Thymus (tissue), 14 donors: ENCODE measurements at places on chromosomes 16 and 17. TPM values are rescaled to one million over a fixed set of nuclear protein-coding genes. Genes with fewer than 3 reads are reported as not detected.

Gene TEX14
- total RNA-seq: 0.33 TPM

- DNase-seq: no peak
Measured at GRCh38 chr17:33015716-33016346, 24.2 kb downstream of the SPACA3 start.

DNA sequence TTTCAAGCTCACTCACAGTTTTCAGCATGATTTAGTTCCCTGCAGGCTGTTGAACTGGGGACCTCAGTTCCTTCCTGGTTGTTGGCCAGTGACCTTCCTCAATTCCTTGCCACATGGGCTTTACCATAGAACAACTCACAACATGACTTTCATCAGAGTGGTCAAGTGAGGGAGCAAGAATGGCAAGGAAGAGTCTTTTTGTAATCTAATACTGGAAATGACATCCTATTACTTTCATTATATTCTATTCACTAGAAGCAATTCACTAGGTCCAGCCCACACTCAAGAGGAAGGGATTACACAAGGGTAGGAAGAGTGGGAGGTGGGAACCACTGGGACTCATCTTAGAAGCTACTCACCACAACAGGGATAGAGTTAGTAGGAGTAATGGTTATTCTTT, 57.6 kb downstream of the SYT17 start:
- DNase-seq: no peak

DNA sequence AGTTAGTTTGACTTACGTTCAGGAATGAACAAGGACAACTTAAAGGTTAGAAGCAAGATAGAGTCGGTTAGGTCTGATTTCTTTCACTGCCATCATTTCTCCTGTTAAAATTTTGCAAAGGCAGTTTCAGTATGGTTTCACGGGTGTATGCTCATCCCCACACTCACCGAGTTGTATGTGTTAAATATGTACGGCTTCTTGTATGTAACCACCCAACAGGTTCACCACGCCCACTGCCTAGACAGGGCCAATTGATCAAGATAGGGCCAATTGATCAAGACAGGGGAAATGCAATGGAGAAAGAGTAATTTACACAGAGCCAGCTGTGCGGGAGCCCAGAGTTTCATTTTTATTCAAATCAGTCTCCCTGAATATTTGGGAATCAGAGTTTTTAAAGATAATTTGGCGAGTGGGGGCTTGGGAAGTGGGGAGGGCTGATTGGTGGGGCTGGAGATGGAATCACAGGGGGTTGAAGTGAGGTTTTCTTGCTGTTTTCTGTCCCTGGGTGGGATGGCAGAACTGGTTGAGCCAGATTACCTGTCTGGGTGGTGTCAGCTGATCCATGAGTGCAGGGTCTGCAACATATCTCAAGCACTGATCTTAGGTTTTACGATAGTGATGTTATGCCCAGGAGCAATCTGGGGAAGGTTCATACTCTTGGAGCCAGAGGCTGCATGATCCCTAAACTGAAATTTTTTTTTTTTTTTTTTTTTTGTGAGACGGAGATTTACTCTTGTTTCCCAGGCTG, 62.4 kb upstream of the PLCG2 start:
- no peak for DNase-seq

- DNase-seq: peak; percentile 91
Measured at GRCh38 chr17:16286009-16286946, 67.0 kb downstream of the CENPV start.

DNA sequence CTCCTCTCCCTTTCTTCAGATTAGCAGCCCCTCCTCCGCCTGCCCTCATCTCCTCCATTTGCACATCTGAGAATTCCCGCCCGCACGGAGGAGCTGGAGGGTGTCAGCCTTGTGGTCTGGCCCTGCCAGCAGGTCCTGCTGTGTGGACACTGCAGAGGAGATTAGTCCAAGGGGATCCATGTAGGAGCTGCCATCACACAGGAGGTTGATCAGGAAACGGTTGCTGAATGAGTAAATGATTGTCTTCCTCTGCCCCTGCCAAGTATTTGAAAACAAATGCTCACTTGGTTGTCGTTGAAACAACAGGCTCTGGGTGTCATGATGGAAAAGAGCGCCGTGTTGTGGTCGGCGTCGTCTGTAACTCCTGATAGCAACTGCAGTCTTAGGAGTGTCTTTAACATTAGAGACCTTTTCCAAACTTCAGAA, 63.8 kb upstream of the CHMP6 start:
- DNase-seq: no peak

Gene CRYBA1
- 0.38 TPM for total RNA-seq

GRCh38 chr17:63931981-63932561, at the start of gene CD79B:
Gene CD79B, minus strand, starts transcription at chr17:63932331. Its CDS starts 70 bp downstream, at chr17:63932261.
- DNase-seq: no peak

Gene KRTAP3-2
- total RNA-seq: not detected

DNA sequence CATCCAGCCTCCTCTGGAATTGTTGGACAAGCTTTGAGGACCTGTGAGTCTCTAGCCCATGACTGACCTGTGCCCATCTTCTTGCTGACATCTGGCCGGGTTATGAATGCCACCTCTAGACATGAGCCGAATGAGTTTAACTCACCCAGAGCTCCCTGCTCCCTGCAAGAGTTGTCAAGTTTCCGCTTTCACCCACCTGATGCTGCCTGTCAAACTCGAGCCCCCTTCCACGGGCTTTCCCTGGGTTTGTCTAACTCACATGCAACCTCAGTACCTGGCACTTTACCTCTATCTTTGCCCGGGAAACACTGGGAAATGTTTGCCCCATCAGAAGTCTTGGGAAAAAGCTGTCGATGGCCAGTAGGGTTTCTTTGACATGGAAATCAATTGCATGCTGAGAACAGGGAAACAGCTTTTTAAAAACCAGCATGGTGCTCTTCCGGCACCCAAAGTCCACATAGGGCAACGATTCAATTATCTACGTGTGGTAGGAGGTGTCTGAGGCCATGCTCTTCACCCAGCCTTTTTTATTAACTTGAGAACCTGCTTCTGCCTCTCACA, 33.8 kb upstream of the DNAH17 start:
- DNase-seq: no peak

- no peak for DNase-seq
Measured at GRCh38 chr16:10907757-10908045, 30.7 kb downstream of the CIITA start.

Gene NT5M
- 6.0 TPM for total RNA-seq

Gene LLGL1
- 8.0 TPM for total RNA-seq

Gene C16orf90
- total RNA-seq: not detected

Gene HNF1B
- 0.05 TPM for total RNA-seq

DNA sequence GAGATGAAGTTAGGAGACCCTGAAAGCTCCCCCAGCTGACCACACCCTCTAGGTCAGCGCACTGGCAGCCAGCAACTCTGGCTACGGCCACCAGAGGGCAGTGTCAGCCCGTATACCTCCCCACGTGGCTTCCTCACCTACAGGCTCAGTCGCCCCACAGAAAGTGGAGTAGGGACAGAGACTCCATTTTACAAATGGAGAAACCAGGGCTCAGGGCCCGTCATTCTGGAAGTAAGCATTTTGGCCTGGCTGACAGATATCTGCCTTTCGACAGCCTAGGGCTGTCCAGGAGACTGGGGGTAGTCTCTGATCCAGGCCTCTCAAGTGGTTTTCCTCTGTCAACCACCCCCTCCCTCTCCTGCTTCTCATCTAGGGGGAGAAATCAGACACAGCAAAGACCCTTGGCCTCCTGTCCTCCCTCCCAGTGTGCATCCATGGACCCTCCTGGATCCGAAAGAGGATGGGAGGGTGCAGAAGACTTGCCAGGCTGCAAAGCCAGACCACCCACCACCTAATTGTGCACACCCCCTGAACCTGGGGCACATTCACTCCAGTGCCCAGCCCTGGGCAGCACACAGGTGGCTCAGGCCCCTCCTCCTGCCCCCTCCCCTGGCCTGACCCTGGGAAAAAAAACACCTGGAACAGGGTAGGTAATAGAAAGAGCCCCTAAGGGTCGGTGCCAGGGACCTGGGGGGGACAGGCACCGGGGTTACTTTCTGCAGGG, 3.8 kb upstream of the HAP1 start:
- DNase-seq: peak; percentile 80

- no peak for DNase-seq
Measured at GRCh38 chr16:70746040-70746707, 54.8 kb downstream of the VAC14 start.

DNA sequence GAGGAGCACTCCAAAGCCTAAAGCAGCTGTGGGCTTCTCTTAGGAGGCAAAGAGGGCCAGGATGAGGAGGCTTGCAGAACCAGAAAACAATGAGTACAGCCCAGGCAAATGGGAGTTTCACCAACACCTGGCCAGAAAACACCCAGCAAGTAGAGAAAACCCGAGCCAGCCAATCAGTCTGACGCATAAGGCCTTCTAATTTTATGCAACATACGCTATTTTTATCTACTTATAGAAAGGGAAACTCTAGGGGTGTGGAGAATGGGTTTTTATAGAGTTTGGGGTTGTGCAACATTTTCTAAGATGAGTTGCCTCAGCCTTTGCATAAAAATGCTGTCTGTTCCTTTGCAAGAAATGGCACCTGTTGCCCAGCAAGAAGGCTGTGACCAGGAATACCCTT, 529.0 kb upstream of the CDH5 start:
- no peak for DNase-seq

DNA sequence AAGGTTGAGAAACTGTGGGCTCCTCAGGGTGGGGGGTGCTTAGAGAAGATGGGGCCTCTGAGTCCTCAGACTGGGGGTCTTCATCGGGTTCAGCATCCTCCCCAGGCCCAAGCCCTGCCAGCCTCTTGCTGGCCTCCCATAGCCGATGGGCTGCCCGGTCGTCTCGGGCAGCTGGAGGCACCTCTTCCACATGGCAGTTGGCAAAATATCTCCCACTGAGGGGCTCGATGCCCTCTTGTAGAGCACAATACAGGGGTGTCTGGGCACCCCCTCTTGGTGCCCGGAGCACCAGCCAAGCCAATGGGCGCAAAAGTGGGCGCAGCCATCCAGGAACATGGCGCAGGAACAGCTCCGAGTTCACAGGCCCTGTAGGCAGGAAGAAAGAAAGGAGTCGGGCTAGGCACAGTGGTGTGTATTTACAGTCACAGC, 1.0 kb upstream of the FLOT2 start:
- DNase-seq: no peak

Gene NOG
- total RNA-seq: 1.3 TPM

DNA sequence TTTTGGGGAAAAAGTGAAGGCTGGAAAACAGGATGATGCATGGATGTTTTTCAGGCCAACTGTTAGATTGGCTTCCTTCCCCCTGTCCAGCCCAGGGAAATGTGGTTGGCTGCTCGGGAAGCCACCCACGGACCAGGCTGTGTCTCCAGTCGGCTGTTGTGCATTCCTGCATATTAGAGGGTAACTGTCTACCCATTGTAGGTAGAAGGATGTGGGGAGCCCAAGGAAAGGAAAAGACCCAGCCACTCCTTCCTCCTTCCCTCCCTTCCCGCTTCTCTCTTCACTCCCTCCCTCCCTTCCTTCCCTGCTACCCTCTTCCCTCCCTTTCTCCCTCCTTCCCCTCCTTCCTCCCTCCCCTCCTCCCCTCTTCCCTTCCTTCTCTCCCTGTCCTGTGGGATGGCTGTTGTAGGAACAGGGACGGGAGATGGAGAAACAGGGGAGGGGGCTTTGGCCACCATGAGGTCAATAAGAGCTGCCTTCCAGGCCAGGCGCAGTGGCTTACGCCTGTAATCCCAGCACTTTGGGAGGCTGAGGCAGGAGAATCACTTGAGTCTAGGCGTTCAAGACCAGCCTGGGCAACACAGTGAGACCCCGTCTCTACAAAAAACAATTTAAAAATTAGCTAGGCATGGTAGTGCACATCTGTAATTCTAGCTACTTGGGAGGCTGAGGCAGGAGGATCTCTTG, 16.9 kb downstream of the SYT17 start:
- DNase-seq: no peak

Gene ASGR1
- total RNA-seq: 0.90 TPM

Gene CHRNE
- total RNA-seq: 0.24 TPM

Gene FOXF1
- total RNA-seq: 0.05 TPM

DNA sequence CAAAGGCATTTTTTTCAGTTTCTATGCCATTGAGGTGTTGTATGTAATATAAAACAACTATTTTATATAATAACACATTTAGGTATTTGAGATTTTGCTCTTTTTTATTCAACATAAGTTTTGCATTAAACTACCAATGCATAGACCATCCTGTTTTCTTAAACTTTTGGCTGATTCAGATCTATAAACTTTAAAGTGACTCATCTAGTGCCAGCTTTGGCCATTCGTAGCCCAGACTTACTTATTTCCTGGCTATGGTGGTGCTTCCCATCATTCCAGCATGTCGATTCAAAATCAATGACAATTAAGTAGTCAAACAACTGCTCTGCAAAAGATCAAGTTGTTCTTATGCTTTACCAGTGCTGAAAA, 3.1 kb downstream of the ERI2 start:
- no peak for DNase-seq
